ELR (cell line): ENCODE measurements at places on chromosomes 1 and 21.
A peak's percentile ranks its signal among the peaks of the same experiment; 100 is the strongest.

DNA sequence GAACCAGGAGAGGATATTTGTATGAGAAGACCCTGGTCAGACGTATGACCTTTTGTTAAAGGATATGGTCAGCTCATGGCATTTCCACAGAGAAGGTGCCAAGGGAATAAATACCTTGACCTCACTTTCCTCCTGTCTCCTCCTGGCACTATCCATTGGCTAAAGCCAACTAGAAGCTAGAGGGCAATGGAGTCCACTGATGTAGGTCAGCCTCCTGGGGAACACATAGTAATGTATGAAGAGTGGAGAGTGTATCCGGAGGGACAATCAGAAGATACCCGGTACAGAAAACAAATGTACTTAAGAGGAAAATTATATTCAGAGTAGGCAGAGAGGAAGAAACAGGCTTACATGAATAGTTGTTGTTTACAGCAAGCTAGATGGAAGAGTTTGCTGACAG is 698 bp upstream of the NTMT2 start:
- no peak for DNase-seq

- DNase-seq: peak; percentile 12
These were observed 7.5 kb downstream of the KIF1B start for GRCh38 chr1:10217748-10218441.

GRCh38 chr21:34367320-34367935 is 3.6 kb downstream of the KCNE2 start:
- DNase-seq: peak; percentile 92

- no peak for DNase-seq
These were observed 14.3 kb downstream of the PROX1 start for GRCh38 chr1:214002060-214002459.

DNA sequence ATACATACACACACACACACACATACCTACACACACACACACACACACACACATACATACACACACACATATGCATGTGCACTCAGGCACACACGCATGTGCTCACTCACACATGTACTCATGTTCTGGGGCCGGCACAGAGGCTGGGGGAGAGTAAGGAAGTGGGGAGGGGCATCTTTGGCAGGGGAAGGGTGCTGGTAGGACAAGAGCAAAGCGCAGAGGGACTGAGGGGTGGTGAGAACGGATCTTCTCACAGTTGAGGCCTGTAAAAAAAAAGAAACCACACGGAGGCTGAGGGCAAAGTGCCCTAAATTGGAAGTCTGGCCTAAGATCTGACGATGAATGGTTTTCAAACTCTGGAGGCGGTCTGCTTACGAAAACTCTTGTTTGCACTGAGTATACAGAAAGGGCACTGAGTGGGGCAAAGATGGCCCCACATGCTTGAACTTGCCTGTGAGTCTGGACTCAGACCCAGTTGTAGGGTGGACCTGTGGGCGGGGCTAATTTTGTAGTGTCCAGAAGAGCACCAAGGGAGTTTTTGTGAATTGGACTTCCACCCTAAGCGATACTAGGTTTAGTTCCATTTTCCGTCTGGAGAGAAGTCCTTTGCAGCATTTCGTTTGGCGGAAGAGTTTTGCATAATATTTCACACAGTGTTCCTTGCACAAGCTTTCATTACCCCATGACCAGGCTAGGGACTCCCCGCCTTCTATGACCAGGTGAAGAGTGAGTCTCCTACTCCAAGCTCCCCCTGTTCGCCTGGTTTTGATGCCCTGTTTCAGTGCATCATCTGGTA is 79.3 kb upstream of the LYST start:
- DNase-seq: no peak

- DNase-seq: no peak
These were observed 151.7 kb upstream of the HMGB4 start for GRCh38 chr1:33712186-33712585.

DNA sequence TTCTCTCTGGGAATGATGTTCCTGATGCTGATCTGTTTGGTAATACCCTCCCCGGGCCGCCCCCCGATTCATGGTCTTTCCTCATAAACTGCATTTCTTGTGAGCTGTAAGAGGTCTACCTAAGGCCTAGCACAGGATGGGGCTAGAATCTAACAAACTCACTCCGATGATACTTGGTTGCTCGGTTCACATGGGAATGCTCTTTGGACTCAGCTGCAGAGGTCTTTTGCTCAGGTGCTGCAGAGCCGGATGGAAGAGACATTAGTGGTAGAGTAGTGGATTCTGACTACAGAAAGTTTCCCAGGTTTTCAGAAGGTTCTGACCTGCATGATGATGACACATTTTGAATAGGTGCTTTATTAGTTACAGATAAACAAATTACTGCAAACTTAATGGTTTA is 8.3 kb upstream of the TMEM269 start:
- no peak for DNase-seq

DNA sequence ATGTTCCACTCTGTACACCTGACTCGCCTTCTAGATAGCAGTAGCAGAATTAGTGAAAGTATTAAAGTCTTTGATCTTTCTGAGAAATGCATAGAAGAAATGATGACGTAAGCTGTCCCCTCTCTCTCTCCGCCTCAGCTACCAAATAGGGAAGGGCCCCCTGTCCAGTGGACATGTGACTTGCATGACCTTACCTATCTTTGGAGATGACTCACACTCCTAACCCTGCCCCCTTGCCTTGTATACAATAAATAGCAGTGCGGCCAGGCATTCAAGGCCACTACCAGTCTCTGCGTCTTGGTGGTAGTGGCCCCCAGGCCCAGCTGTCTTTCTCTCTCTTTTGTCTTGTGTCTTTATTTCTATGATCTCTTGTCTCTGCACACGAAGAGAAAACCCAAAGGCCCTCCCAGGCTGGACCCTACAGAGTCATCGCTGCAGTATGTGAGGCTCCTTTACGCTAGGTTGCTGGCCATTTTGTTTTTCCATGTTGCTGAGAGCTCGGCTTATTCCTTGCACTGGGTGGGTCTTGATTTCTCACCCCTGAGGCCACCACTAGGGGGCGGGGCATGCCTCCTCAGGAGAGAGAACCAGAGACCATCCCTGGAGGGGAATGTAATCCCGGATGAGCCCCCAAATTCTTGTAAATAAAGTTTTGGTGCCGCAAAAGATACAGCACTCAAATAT is 16.0 kb upstream of the ZBTB8B start:
- DNase-seq: peak; percentile 60

- peak; percentile 34 for DNase-seq
These were observed at the start of gene MARK1 for GRCh38 chr1:220527908-220528678. Gene MARK1, plus strand, starts transcription at chr1:220528136. Its CDS starts 687 bp downstream, at chr1:220528823.

DNA sequence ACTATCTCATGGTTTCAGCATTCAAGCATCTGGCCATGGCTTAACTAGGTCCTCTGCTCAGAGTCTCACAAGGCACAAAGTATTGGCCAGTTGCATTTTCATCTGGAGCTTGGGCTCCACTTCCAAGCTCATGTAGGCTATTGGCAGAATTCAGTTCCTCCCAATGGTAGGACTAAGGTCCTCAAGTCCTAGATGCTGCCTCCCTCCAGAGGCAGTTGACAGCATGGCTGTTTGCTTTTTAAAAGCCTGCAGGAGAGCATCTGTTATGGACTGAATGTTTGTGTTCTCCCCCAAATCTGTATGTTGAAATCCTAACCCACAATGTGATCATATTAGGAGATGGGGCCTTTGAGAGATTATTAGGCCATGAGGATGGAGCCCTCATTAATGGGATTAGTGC is 38.0 kb upstream of the HLX start:
- DNase-seq: peak; percentile 34

- DNase-seq: no peak
These were observed 6.9 kb upstream of the PPM1J start for GRCh38 chr1:112721966-112722524.

- DNase-seq: peak; percentile 60
These were observed 22.8 kb downstream of the RNU5D-1 start for GRCh38 chr1:44707959-44708831.

GRCh38 chr1:29804181-29804899 is 568.0 kb downstream of the PTPRU start:
- DNase-seq: no peak

DNA sequence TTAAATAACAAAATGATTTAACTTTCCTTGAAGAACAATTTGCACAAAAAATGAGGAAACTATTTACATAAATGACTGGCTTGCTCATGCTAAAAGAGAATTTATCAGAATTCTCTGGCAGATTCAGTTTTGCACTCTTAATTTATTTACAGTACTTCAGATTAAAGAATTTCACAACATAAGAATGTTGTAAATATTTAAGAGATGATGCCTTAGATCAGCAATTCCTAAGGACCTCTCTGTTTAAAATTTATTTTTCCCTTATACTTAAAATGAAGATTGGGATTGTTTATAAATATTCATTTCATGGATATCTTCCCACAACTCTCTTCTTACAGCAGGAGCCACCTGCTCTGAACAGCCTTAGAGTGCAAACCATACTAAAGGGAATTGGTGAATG is 120.8 kb downstream of the OLFM3 start:
- no peak for DNase-seq

- DNase-seq: peak; percentile 73
These were observed 120.9 kb downstream of the USP25 start for GRCh38 chr21:15850645-15851044.

DNA sequence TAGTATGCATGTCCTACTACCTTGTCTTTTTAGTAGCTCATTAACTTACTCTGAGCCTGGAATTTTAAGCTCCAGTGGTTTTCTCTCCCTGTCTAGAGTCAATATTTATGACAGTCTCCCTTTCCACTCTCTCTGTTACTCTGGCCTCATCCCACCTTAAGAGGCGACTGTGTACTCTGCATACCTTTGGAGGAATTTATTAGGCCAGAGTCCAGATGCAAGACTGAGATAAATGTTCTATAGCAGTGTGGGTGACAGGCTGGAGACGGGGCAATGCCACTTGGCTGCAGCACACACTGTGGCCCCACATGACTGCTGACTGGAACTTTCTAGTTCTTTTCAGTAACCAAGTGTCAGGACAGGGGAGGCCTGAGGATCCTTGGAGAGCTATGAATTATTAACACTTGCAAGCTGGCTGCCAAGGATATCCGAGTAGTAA is 4.1 kb upstream of the PDZK1 start:
- no peak for DNase-seq

DNA sequence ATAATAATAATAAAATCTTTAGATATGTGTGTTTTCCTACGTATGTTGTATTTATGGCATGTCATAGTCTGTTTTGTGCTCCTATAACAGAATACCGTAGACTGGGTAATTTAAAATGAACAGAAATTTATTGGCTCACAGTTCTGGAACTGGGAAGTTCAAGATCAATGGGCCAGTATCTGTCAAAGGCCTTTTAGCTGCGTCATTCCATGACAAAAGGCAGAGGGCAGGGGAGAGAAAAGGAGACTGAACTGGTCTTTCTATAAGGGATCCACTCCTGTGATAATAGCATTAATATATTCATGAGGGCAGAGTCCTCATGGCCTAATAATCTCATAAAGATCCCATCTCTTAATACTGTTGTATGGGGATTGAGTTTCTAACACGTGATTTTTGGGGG is 7.1 kb upstream of the SFT2D2 start:
- DNase-seq: no peak

- DNase-seq: no peak
These were observed 197.8 kb downstream of the HIVEP3 start for GRCh38 chr1:41720861-41721410.

DNA sequence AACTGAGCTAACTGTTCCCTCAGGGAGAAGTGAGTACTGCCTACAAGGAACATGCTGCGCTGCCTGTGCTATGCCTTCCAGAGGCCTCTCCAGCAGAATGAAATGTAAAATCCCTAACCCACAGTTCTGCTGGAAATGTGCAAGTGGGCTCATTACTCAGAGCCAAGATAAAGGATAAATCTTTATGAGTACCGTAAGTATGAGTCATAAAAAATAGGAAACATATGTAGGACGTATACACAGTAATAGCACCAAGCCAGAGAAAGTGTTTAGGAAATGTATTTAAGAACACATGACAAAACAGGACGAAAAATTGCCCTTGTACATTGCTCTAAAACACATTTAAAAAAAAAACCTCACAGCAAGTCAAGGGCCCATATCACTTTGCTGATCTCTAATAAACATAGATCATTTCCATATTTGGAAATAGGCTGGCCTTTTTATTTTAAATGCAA is 104.6 kb downstream of the TGFBR3 start:
- DNase-seq: peak; percentile 93

GRCh38 chr21:38181096-38181495 is 75.7 kb upstream of the KCNJ15 start:
- DNase-seq: peak; percentile 18

DNA sequence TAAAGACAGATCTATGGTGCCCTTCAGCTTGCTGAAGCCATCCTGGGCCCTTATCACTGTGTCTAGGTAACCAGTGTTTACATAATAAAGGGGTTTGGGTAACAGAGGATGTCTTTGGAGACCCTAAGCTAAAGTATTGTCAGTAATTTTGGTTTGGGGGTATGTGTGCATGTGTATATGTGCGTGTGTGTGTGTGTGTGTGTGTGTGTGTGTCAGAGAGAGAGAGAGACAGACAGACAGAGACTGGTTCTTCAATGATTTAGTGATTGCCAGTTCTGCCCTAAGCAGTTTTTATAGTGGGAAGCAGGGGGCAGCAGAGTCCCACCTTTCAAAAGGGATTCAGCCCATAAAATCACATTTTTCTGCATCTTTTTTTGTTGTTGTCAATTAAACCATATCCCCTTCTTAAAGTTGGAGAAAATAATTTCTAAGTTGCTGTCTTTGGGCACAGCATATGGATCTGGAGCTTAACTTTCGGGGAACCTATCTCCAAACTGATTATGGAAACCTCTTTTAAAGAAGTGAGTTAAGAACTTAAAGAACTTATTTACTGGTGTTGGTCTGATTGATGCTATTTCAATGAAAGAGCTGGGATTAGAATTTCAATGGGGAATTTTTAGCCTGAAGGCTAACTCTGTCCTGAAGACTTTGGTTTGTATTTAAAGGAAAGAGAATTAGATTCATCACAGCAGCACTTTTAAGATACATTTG is 51.1 kb downstream of the ZNF326 start:
- peak; percentile 48 for DNase-seq

- DNase-seq: peak; percentile 88
These were observed at the start of gene TRIM62 for GRCh38 chr1:33181921-33182341. Gene TRIM62, minus strand, starts transcription at chr1:33182043. Its CDS starts 611 bp downstream, at chr1:33181432.

- DNase-seq: no peak
These were observed 990.0 kb downstream of the KCNT2 start for GRCh38 chr1:195618287-195618686.

DNA sequence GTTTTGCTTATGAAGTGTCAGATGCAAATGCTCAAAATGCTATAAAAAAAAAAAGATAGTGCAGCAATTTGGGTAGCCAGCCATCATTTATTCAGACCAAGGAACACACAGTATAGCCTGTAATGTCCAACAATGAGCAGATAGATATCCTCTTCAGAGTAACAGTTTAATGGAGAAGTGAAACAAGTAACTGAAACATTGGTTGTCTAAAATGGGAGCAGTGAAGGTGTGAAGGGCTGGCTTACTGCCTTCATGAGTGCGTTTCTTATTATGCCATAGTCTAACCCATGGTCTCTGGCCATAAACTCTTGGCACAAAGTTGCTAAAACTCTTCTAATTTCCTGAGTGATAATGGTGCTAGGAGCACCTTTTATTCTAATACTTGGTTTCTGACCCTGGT is 11.4 kb downstream of the RGS5 start:
- DNase-seq: no peak

DNA sequence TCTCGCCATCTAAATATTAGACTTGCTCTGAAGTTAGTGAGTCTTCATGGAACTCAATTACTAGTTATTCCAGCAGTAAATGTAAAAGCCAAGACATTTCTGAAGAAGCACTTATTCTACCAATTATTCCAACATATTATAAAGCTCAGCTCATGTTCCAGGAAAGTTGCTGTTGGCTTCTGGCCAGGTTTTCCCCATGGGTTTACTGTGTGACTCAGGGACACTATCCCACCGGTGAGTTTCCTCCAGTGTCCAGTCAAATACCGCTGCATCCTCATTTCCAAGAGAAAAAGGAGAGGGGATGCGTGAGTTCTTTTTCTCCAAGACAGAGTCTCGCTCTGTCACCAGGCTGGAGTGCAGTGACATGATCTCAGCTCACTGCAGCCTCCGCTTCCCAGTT is 9.2 kb upstream of the HHIPL2 start:
- DNase-seq: no peak
